ENCODE measurements at places on chromosomes 12 and 14.
A peak's percentile ranks its signal among the peaks of the same experiment; 100 is the strongest.

DNA sequence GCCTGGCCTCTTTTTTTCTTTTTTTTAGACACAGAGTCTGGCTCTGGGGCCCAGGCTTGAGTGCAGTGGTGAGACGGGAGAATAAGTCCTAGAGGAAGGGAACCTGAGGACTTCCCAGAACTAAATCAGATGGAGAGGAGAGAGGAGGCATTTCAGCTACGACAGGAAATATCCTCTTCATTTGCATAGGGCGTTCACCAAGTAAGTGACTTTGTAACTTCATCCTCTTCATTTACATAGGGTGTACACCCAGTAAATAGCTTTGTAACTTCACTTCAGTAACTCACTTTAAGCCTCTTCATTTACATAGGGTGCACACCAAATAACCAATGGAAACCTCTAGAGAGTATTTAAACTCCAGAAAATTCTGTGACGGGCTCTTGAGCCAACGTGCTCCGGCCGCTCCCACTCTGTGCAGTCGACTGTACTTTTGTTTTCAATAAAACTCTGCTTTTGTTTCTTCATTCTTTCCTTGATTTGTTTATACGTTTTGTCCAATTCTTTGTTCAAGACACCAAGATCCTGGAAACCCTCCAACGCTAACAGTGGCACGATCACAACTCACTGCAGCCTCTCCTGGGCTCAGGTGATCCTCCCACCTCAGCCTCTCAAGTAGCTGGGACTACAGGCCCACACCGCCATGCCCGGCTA lies 21.4 kb upstream of the ANKRD9 start:
- no peak for DNase-seq

- DNase-seq, result no peak
Measured at GRCh38 chr12:63924781-63925180, 80.3 kb downstream of the SRGAP1 start.

- no peak for DNase-seq
Measured at GRCh38 chr12:110084314-110085015, 36.1 kb upstream of the C12orf76 start.

- DNase-seq, result no peak
Measured at GRCh38 chr14:73026243-73026844, 562 bp downstream of the ZFYVE1 start.

DNA sequence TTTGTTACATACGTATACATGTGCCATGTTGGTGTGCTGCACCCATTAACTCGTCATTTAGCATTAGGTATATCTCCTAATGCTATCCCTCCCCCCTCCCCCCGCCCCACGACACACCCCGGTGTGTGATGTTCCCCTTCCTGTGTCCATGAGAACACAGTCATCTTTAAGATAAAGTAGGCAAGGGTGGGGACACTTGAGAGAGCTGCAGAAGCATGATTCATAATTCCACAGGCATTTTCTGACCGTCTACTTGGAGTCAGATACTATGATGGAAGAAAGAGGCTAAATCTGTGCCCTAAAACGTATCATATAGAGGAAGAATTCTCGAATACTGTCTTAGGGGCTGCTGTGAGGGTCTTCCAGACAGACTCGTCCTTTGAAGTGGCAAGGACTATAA lies 145.9 kb upstream of the VASH1 start:
- DNase-seq, result no peak

- DNase-seq, result no peak
Measured at GRCh38 chr14:56198438-56198837, 80.2 kb downstream of the PELI2 start.

- no peak for DNase-seq
Measured at GRCh38 chr12:96223411-96224218, 29.4 kb downstream of the ELK3 start.

- no peak for DNase-seq
Measured at GRCh38 chr12:40031965-40032364, 73.9 kb downstream of the SLC2A13 start.

DNA sequence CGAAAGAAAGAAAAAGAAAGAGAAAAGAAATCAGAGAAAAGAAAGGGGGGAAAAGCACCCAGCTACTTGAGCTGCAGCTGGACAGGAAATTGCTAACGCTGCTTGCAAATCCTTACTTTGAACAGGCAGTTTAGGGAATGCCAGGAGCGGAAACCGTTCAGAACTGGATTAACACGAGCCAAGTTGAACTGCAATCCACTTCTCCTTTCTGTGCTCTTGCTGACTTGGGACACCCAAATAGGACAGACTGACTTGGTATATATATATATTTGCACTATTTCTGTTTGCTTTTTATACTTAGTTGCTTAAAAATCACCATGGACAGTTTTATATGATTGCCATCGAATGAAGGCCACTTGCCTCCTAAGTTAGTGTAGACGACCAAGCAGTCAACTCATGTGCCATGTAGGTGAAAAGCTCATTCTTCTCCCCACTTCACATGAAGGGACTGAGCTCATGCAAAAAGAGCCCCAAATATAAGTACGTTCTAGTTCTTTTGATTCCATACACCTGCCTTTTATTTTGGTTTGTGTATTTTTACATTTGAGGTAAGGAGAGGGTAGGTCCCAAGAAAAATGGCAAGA lies 5.5 kb downstream of the DUSP6 start:
- peak; percentile 65 for DNase-seq

- DNase-seq, result no peak
Measured at GRCh38 chr14:66120402-66120801, 365.8 kb upstream of the CCDC196 start.

GRCh38 chr12:76726626-76727025 lies 37.3 kb upstream of the ZDHHC17 start:
- no peak for DNase-seq

DNA sequence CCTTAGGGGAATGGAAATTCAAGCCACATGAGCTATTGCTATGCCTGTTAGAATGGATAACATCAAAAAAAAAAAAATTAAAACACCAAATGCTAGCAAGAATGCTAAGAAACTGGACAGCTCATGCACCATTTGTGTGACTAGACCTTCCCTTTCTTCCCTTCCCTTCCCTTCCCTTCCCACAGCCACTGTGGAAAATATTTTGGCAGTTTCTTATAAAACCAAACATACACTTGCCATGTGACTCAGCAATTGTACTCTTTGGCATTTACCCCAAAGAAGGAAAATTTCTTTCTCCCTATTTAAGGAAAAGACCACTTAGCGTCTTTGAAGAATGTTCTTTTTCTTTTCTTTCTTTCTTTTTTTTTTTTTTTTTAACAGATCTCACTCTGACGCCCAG lies 49.1 kb upstream of the FKBP4 start:
- no peak for DNase-seq

- no peak for DNase-seq
Measured at GRCh38 chr14:75591331-75591946, 13.0 kb downstream of the FLVCR2 start.

DNA sequence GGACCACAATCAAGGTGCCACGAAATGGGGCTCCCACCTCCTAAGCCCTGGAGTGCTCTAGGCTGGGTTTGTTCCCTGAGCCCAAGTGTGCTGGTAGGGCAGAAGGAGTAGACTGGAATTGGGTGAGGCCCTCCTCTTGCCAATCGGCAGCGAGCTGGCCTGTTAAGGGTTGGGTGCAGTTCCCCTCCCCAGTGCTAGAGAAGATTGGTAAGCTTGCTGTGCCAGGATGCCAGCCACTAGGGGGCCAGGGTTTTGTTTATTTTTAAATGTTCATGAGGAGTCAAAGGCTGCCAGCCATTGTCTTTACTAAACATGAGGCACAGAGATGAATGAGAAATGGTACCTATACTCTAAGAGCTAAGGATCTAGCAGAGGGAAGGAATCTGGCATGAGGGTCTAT lies 79.7 kb downstream of the SPTB start:
- DNase-seq, result peak; percentile 28

- DNase-seq, result no peak
Measured at GRCh38 chr12:80776706-80777105, 60.0 kb downstream of the MYF5 start.

- DNase-seq, result peak; percentile 78
Measured at GRCh38 chr12:53543539-53543938, 36.3 kb upstream of the NPFF start.

DNA sequence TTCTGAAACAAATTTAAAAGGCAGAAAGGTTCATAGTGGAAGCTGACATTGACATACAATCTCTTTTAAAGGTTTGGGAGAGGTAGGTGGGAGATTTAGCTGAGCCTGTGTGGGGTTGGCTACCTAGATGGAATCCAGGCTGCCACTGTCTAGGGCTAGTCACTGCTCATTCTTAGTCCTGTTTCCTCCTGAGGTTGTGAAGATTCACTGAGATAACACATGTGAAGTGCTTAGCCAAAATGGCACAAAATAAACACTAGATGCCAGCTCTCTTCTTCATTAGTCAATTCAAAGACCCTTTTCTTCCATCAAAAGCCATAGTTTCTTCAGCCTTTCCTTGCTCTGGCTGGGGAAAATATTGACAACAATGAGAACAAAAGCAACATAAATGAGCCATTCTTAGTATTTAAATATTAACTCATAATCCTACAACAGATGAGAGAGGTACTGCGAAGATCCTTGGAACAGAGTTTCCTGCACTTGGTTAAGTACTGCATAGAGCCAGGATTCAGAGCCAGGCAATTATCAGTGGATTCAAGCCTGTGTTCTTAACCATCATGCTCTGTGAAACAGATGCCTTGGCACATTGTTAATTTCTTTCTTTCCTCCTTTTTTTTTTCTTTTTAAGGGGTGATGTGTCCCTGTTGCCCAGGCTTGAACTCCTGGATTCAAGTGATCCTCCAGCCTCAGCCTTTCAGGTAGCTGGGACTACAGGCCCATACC lies 3.5 kb downstream of the MYF6 start:
- DNase-seq, result no peak

- no peak for DNase-seq
Measured at GRCh38 chr12:85632390-85632789, 203.8 kb downstream of the RASSF9 start.

GRCh38 chr12:25926536-25926935 lies 31.9 kb upstream of the RASSF8 start:
- no peak for DNase-seq

DNA sequence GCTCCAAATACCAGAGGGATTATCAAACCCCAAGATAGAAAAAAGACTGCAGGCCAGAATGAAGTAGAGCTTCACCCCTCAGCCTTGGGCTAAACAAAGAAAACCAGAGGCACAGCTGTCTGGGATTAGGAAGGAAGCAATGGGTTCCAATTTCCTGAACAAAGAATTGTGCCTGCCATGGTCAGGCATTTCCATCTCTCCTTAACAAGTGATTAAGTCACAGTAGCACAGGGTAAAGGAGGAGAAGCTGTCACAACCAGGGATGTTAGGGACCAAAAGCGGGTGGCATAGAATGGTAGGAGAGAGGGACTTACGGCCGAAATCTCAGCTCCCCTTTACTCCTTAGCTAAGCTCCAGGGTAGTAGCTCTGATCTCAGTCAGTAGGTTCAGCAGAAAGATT lies 33.9 kb downstream of the SPTLC2 start:
- no peak for DNase-seq

DNA sequence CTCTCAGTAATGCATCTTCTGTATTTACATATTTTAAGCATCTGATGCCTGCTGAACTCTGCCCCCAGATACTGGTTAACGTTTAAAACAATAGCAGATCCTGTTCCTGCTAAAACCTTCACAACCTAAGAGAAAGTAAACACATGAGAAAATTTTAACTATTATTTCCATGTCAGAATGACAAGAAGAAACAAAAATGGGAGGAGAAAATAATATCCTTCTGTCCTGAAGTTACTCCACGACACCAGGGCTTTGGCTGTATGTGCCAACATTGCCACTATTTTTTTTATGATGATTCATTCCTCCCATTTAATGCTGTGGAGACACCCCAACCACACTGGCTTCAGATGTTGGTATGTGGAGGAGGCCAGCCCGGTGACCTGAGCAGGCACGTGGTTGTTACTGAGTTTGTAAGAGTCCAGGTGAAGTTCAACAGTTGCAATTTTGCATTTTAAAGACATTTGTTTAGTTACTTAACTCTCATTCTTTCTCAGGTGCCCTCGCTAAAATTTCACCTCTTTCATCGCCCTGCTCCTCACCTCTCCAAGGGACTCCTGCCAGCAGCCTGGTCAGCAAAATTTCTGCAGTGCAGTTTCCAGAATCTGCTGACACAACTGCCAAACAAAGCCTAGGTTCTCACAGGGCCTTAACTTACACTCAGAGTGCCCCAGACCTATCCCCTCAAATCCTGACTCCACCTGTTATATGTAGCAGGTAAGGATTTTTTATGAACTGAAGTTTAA lies 65.5 kb upstream of the SLCO1C1 start:
- peak; percentile 68 for DNase-seq

GRCh38 chr12:70149013-70149412 lies 94.2 kb upstream of the CNOT2 start:
- no peak for DNase-seq

GRCh38 chr14:24243336-24243836 lies 963 bp upstream of the TINF2 start:
- no peak for DNase-seq
